Glomerular endothelial cell (primary cell): ENCODE measurements at places on chromosomes 11 and 22.

DNA sequence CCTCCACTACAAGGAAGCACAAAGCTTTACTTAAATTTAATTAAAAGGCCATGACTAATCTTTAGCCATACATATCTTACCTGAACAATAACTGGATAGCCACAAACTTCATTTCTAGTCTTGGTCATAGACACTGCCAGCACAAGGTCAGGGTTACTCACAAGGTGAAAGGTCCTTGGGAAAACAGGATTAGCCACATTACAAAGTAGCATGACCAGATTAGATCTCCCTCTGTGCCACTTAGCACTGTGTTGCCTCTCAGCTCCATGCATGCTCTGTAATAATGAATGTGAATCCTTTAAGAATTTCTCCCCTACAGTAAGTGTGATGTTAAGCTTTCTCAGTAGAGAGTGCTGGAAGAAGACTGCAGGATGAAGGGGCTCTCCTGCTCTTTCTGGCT is 325.1 kb upstream of the MPPED2 start:
- no peak for DNase-seq

GRCh38 chr11:75827562-75827961 is 12.6 kb downstream of the UVRAG start:
- no peak for DNase-seq

DNA sequence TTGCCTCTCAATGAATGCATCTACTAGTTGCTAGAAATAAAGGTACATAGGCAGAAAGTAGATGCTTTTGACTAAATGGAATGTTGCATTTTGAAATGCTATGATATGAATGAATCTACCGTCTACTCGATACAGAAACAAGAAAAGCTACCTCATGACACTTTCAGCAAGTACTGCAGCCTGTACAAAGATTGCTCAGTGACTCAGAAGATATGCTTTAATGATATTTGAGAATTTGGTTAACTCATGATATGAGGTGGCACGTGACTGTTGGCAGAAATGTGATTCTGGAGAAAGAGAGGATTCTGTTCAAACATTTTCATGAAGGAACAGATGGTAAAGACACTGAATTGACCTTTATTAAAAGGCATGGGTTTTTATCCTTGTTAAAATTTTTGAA is 76.0 kb downstream of the HSD17B12 start:
- no peak for DNase-seq

GRCh38 chr11:131683131-131683530 is 312.7 kb downstream of the NTM start:
- no peak for DNase-seq

DNA sequence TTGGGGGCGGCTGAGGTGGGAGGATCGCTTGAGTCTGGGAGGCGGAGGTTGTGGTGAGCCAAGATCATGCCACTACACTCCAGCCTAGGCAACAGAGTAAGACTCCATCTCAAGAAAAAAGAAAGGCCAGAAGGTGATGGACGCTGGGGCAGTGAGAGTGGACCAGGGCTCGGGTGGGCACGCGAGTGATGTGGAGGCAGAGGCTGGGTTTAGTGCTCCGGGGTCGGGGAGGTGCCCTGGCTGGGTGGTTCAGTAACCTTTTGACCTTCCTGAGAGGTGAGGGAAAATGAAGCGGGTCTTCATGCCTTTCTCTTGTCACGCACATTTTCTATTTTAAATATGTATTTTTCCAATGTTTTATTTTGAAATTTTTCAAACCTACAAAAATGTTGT is 45.1 kb downstream of the ST14 start:
- no peak for DNase-seq

GRCh38 chr11:90822996-90823395 is 600.1 kb upstream of the CHORDC1 start:
- no peak for DNase-seq

DNA sequence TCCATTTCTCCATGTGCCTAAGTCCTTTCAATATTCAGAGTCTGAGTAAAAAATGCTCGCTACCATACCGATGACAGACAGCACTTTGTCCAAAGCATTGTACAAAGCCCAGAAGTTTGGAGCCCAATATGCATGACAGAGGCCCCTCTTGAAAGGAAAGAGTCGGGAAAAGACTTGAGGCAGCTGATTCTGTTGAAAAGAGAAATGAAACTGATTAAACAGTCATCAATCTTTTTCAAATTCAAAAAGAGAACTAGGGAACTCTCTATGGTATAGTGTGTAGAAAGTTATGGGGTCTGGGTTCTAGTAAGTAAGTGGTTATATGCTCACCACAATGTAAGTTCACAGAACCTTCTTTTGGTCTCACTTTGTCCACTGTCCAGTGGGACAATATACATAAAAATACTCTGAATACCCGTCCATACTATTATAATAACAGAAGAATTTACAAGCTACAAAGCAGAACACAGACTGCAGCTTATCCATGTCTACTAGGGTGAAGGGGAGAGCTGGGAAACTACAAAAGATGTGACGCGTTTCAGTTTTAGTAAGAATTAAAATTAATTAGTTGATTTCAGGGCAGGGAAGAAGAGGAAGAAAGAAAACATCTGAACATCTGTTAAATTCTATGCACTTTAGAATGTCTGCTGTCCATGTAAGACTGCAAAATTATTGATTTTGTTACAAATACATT is 26.7 kb downstream of the ALG8 start:
- no peak for DNase-seq

- no peak for DNase-seq
These were observed 10.9 kb downstream of the DEFB108B start for GRCh38 chr11:71843858-71844257.

DNA sequence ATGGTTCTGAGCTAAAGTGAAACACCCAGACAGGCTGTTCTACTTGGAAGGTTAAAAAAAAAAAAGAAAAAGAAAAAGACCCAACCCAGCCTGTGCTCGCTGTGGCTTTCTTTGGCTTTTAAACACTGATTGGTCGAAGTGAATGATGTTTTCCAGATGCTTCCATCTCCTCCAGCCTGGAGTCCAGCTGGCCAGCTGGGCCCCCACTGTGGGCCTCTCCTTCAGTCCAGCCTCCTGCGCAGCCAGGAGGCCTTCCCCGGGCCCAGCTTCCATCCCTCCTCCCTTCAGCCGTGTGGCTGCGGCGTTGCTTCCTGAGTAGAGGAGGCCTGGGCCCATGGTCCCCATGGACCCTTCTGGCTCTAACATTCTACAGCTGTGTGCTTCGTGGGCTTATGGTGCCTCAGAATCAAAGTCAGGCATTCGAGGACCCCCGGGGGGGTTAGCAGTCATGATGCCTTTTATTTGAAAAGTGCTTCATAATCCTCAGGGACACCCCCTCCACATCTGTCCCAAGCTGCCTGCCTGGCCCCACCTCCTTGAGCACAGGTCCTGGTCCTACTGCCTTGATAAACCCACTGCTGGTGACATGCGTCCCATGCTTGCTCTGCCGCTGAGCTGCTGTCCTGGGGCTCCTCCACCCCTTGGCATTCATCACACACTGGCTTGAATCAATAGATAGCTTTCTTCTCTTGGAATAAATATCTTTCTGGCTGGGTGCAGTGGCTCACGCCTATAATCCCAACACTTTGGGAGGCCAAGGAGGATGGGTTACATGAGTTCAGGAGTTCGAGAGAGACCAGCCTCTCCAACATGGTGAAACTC is 42.2 kb upstream of the FBLN1 start:
- DNase-seq: no peak

GRCh38 chr11:117479372-117479771 is 151.7 kb downstream of the CEP164 start:
- no peak for DNase-seq

DNA sequence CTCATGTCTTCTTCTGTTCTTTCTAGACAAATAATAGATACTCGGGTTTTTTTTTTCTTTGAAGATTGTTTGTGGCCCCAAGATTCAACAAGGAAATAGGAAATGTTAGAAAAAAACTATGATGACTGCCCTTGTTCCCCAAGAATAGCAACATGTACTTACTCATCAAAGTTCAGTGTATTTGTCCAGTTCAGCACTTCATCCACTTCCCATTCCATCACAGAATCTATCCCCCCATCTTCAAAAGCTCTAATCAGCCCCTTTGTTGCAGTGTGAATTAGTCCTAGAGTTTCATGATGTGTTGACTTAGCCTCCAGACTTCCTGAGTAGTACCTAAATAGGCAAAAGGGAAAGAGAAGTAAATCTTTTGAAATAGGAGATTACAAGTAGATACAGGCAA is 74.3 kb downstream of the C11orf65 start:
- DNase-seq: no peak

- DNase-seq: no peak
These were observed 21.2 kb downstream of the UPB1 start for GRCh38 chr22:24516301-24516737.

DNA sequence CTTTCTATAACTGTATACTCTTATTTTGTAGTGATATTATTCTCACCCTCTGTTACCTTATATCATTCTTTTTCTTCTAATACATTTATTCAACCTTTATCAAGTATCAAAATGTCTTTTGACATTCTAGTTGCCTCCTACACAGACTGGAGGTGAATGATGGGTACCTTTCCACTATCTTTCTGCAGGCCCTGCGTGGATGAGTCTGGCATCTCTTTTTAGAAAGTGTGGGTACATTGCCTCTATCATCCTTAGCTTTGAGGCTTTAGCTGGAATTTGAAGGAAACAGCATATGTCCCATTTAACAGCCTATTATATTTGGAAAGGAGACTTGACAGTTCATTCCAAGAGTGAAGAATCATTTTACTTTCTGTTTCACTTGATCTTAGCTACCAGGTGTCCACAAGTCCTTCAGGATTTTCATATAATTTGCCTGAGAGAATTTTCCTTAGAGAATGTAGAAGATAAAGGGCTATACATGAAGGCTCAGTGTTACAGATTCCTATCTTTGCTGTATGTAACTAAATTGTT is 192.0 kb downstream of the CWF19L2 start:
- no peak for DNase-seq

DNA sequence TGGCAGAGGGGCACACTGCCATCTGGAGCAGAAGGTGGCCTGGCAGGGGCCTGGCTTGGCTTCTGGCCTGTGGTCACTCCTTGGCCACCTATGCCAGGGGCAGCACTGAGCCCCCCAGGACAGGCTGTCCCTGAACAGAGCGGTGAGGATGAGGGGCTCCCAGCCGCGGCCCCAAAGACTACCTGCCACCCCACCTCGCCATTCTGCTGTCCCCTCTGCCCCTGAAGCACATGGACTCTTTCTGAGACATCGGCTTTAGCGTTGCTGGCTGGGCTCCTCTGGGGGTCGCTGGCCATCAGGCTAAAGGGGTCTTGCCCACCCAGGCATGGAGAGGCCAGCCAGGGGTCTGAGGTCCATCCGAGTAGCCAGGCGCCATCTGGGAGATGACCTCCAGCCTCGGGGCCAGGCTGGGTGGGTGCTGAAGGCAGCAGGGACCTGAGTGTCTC is 87.8 kb downstream of the WNT7B start:
- DNase-seq: no peak

DNA sequence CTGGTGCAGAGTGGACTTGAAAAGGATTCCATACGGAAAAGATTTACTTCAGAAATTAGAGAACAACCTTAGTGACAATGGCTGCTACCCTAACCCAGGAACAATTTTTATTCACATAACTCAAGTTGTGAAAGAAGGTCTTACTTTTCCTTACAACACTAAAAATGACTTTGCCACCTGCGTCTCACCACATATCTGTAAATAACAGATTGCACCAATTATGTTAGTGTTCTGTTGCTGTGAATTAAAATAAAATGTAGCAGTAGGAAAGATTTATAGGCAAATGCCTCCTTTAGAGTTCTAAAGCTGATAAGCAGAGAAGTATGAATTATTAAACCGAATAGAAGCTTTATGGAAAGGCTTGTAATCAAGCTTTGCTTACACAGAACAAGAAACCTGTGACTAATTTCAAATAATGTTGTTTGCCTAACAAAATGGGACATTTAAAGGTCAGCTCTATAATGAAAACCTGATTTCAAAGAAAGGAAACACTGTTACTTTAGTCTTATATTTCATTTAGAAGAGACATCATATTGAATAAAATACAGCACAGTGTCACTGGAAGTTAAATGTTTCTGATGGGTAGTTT is 2237.8 kb downstream of the LRRC4C start:
- no peak for DNase-seq

- DNase-seq: no peak
These were observed 115.7 kb downstream of the NTM start for GRCh38 chr11:131486100-131486499.

DNA sequence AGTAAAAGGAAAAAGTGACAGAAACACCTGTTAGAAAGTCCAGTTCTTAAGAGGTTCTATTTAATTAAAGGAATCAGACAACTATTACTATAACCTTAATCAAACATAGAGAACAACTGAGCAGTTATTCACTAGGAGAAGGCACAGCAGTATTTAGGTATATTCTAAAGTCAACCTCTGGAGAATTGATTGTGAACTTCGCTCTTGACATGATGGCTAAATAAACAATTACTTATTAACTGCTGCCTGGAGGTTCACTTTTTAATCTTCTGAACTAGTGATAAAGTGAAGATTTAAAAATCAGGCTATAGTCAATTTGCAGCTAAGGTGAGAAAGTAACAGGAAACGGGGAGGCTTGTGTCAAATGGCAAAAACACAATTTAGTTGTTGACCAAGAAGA is 557.3 kb downstream of the FAM181B start:
- DNase-seq: no peak

DNA sequence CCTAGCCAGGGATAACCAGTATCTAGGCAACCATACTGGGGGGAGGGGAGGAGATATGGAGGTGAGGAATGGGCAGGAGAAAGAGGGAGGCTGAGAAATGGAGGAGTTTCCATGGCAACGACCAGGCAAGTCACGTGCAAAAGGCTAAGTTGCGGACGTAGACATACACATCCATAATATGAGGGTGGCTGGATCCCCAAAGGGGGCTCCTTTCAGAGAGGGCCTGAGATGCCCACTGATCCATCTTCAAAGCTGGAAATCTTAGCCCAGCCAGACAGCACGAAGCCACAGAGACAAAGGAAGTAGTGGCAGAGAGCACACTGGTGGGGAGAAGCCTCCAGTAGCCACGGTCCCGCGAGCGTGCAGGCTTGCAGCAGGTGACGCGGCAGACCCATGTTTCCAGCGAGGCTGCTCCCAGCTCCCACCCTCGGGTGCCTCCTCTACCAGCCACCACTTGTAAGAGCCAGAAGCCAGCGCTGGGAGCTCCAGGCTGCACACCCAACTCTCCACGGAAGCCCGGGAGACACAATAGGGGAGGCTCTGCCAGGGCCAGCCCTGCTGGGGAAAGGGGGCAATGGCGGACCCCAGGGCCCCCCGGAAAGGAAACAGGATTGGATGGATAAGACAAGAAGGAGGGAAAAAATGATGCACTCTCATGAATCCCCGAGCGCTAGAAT is 938 bp downstream of the FXYD6 start:
- DNase-seq: no peak

DNA sequence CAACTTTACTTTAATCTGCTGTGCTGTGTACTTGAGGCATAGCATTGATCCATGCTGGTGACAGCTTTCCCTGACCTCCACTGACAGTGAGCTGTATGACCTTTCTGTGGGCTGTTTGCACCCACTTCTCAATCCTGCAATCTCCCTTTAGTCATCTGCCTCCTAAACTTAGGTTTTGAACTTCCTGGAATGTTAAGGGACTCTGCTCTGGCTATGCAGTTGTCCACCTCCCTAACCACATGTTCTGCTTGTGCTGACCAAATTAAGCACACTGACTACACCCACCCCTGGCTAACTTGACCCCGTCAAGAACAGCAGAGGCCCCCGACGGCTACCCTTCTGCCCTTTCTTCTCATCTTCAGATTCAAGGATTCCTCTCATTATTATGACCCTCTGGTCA is 89.1 kb upstream of the NTM start:
- no peak for DNase-seq

- DNase-seq: no peak
These were observed 107.8 kb downstream of the FAR1 start for GRCh38 chr11:13776134-13776815.
